Immature natural killer cell (primary cell): ENCODE measurements at places on chromosomes 11 and 22. TPM values are rescaled to one million over a fixed set of nuclear protein-coding genes. Genes with fewer than 3 reads are reported as not detected.
A peak's percentile ranks its signal among the peaks of the same experiment; 100 is the strongest.

DNA sequence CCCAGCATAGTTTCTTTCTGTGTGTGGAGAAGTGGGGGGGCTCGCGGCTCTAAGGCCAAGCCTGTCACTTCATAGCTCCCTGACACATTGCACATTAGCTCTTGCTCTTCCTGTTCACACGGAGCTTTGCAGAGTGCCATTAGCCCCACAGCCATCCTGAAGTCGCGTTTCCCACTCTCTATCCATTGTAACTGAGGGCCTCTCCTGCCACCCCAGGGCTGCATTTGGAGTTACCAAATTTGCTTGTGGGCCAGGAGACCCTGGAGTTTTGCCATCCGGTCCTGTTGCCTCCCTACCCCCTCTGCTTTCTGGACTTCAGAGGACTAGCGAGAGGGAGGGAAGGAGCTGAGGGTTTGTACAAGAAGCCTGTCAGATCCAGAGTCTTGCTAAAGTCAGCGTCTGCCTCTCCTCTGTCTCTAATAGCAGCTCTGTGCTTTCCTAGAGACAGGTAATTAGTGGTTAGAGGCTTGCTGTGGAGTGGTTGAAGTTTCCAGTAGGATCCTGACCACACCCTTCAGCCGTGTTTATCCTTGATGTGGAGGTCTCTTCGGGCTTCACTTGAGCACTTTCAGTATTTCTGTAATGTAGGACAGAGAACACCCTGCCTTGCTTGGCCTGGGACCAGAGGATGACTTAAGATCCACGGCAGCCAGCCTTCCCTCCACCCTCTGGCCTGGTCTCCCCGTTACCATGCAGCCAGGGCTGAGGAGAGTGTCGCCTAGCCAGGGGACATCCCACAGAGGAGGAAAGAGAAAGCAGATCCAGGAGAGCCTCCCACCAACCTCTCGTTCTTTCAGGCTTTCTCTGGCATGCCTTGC, 14.1 kb downstream of the DCPS start:
- H3K27me3 ChIP-seq, result no peaks in the 10 kb centered on the region
- DNase-seq, result peak; percentile 74
- peak overlapping the region; percentile 98 for H3K27ac ChIP-seq
- H3K4me1 ChIP-seq, result peaks cover 71% of the 10 kb centered on the region
- peaks cover 14% of the 10 kb centered on the region for H3K36me3 ChIP-seq

GRCh38 chr11:45233804-45234170, 52.4 kb downstream of the SYT13 start:
- H3K27me3 ChIP-seq, result no peaks in the 10 kb centered on the region
- no peak overlapping the region for H3K4me3 ChIP-seq
- H3K36me3 ChIP-seq, result peaks cover 8% of the 10 kb centered on the region

- H3K36me3 ChIP-seq, result no peaks in the 10 kb centered on the region
- no peaks in the 10 kb centered on the region for H3K4me1 ChIP-seq
- H3K27me3 ChIP-seq, result no peaks in the 10 kb centered on the region
- no peak overlapping the region for H3K4me3 ChIP-seq
- H3K27ac ChIP-seq, result no peak overlapping the region
- no peak for DNase-seq
Measured at GRCh38 chr11:2558397-2558796, 113.6 kb downstream of the KCNQ1 start.

Gene KCTD14
- not detected for polyA plus RNA-seq

GRCh38 chr11:58739725-58740430, 8.1 kb upstream of the GLYAT start:
- H3K36me3 ChIP-seq, result no peaks in the 10 kb centered on the region
- no peak for DNase-seq
- H3K27ac ChIP-seq, result no peak overlapping the region
- no peak overlapping the region for H3K4me3 ChIP-seq

Gene TOB2
- polyA plus RNA-seq, result 5.9 TPM

Gene ART1
- not detected for polyA plus RNA-seq

Gene CD82
- polyA plus RNA-seq, result 15.7 TPM

DNA sequence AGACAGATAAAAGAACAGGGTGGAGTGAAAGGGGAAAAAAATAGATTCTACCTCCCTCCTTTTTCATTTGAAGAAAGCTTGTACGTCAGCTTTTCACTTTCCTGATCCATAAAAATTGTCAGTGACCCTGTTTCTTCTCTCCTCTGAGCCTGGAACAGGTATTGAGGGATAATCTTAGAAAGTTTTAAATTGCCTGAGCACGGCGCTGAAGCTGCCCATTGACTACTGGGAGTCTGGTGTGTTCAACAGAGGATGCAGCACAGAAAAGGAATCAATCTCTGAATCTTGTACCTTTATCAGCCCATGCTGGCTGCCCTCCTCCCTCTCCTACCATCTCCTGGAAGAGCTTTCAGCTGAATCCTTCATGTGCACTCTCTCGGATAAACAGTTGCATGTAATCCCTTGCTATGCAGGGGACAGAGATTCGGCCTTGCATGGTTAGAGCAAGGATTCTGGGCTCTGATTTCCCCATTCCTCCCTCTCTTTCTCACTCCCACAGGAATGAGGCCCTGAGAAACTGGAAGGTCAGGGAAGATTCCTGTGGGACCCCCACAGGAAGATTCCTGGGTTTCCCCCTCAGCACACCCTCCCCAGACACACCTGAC, 162.4 kb upstream of the SYN3 start:
- no peak overlapping the region for H3K27ac ChIP-seq
- no peaks in the 10 kb centered on the region for H3K4me1 ChIP-seq
- H3K27me3 ChIP-seq, result no peaks in the 10 kb centered on the region
- H3K4me3 ChIP-seq, result no peak overlapping the region

- peaks cover 3% of the 10 kb centered on the region for H3K27me3 ChIP-seq
- H3K4me1 ChIP-seq, result peaks cover 42% of the 10 kb centered on the region
- DNase-seq, result peak; percentile 35
- no peaks in the 10 kb centered on the region for H3K36me3 ChIP-seq
- no peak overlapping the region for H3K27ac ChIP-seq
Measured at GRCh38 chr11:36478700-36479329, 31.3 kb downstream of the TRAF6 start.

DNA sequence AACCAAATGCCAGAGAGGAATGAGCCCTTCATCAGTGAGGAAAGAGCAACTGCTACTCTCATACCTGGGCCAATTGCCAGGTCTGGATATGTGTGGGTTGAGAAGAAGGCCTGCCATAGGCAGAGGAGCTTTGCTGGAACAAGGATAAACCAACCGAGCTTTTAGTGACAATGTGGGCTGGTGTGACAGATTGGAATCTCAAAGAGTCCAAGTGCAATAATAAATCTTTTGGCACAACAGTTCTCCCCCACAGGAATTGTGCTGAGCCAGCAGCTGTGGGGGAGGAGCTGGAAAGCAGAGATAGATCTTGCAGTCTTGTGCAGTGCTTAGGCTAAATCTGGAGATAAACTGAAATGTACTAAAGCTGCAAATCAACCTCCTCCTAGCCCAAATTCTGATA, 79.4 kb upstream of the ISX start:
- H3K27ac ChIP-seq, result no peak overlapping the region
- H3K4me3 ChIP-seq, result no peak overlapping the region
- H3K4me1 ChIP-seq, result no peaks in the 10 kb centered on the region
- no peak for DNase-seq
- H3K36me3 ChIP-seq, result no peaks in the 10 kb centered on the region

Gene UCP3
- polyA plus RNA-seq, result 0.41 TPM
